ENCODE measurements at places on chromosomes 13 and 19.
A peak's percentile ranks its signal among the peaks of the same experiment; 100 is the strongest.

GRCh38 chr13:94595001-94595949 is 677 bp downstream of the TGDS start:
- no peak for DNase-seq

DNA sequence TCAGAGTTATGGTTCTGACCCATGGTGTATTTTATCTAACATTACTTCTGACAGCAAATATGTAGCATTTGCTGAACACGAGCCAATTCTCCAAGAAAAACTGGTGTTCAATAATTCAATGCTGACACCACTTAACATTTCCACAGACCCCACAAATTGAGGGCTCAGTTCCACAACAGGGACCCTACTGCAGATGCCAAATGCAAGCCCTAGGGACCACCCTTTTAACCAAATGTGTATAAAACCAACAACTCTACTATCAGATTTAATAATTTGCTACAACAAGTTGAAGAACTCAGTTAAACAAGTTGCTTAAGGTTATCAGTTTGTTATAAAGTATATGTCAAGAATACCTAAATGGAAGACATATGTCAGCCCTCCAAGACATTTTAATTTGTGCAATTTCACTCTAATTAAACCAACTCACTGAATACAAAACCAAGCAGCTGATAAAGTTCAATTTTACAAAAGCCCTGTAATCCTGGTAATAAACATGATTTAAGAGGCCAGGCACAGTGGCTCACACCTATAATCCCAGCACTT is 6.7 kb downstream of the ZNF44 start:
- no peak for DNase-seq

GRCh38 chr19:1943661-1944087 is 2.7 kb downstream of the CSNK1G2 start:
- peak; percentile 60 for DNase-seq

GRCh38 chr13:74825152-74825937 is 656.6 kb downstream of the TBC1D4 start:
- no peak for DNase-seq

DNA sequence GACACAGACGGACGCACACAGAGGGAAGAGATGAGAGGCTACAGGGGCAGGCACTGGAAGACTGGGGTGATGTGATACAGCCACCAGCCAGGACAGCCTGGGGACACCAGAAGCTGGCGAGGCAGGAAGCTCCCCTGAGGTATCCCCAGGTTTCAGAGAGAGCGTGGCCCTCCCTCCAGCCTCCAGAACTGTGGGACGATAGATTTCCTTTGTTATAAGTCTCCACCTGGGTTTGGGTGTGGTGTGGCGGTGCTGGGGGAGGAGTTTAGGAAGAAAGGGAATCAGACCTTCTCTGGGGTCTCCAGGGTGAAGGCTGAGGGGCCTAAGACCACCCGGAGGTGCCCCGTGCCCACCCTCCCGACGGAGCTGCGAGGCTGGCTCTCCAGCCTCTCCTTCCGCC is 2.7 kb upstream of the ASPDH start:
- DNase-seq, result no peak

GRCh38 chr19:39247701-39248664 is 673 bp downstream of the IFNL4 start:
- no peak for DNase-seq
